ENCODE measurements at places on chromosomes 6 and 20.

DNA sequence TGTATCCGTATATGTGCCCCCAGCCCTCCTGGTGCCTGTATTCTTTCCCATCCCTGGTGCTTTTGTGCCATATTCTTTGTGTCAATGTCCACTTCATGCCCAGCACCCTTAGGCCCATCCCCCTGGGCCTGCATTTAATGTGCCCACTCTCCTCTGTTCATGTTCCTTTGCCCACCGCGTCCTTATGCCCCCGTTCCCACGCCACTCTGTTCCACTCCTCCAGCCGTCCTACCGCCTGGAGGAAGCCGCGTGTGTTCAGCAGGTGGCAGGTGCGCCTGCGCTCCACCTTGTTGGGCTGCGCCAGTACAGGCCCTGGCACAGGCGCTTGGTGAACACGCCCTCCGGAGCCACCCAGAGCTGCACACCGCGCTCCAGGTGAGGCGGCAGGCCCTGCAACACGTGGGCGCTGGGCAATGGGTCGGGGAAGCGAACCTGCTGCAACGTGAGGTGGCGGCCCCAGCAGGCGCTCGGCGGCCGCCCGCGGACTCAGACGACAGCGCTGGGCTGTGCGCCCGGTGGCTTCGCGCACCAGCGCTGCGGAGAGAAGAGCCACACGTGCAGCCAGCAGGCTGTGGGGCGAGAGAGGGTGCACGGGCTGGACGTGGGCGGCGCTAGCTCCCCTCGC lies 4.0 kb upstream of the FOXS1 start:
- DNase-seq: no peak

GRCh38 chr20:53981130-53981529 lies 89.3 kb downstream of the BCAS1 start:
- DNase-seq: no peak

GRCh38 chr20:52473186-52473585 lies 281.6 kb upstream of the ZFP64 start:
- DNase-seq: no peak

DNA sequence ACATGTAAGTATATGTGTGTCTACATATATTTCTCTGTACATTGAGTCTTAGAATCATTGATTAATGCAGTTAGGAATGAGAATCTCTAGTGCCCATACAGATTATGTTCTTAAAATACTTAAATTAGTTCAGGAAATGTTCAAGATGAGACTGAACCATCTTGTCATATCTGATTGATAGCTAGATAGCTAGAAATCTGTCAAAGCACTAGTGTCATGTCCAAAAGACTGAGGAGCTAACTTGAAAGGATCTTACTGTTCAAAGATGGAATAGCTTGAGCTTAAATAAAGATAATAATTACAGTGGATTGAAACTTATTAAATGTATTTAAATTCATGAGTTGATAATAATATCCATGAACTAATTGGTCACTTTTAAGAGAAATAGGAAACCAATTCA lies 191.7 kb upstream of the TCF21 start:
- DNase-seq: no peak

DNA sequence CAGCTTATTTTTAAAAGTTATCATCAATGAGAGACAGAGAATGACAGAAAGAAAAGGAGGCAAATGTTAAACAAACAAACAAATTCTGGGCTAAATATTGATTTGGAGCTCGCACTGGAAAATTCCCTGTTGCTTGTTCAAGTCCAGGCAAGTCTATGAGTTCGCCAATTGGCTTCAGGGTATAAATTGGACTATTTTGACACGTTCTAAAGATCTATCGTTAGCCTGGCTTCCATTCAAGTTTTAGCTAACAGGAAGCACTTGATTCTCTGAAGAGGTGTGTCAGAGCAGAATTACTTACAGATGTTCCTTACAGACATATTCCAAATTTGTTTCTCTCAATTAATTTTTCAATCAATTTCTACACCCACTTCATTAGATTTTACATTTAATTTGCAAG lies 15.8 kb upstream of the RFPL4B start:
- no peak for DNase-seq

GRCh38 chr6:22437665-22438064 lies 131.7 kb upstream of the HDGFL1 start:
- DNase-seq: no peak

DNA sequence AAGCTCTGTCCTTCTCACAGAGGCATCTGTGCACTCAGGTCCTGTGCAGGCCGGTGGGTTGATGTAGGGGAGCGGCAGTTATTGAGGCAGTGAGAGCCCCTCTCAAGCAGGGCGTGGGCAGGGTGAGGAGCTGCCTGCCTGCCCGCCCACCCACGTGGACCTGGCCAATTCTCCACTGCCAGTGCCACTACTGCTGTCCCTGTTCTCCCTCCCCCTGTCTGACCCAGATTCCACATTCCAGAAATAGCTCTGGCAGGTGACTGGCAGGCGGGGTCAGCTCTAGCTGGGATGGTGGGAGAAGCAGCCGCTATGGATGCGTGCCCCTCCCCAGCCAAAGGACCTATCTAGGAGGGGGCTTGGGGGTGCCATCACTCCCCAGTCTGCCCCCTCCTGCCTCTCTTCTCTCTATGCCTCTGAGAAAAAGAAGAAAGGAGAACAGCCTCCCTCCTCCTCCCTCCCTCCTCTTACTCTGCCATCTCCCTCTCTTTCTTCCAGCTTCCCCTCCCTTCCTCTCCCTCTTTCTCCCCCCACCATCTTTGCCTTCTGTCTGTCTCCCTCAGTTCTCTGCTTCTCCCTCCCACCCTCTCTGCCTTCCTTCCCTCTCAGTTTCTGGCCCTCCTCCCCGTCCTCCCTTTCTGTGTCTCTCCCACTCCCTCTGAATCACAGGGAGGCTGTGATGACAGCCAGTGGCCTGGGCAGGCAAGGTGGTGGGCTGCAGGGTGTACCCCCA lies 86.5 kb upstream of the MYL9 start:
- DNase-seq: no peak

DNA sequence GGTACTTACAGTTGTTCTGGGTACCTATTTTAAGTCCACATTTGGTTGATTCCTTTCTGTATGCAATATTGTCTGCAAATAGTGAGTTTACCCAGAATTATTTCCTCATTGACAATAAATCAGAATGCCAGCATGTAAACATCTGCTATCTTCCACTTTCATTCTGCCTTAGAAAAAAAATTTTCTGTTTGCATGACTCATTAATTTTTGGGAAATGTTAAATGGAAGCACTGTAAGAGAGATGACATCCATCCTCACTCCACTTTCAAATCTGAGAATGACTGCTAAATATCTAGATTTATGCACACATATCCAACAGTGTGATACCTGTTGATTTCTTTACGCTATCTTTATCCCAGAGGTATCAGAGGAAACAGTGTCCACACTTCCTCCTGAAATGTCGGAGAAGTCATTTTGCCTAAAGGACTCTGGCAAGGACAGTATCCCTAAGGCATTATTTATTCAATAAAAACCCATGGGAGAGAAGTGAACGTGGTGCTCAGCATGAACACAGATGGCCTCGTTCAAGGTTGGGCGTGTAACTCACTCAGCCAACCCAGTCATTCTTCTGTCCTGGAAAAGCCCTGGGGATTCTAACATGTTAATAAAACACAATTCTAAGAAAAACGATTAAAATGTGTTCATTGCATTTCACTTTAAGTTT lies 780.9 kb downstream of the QKI start:
- no peak for DNase-seq

DNA sequence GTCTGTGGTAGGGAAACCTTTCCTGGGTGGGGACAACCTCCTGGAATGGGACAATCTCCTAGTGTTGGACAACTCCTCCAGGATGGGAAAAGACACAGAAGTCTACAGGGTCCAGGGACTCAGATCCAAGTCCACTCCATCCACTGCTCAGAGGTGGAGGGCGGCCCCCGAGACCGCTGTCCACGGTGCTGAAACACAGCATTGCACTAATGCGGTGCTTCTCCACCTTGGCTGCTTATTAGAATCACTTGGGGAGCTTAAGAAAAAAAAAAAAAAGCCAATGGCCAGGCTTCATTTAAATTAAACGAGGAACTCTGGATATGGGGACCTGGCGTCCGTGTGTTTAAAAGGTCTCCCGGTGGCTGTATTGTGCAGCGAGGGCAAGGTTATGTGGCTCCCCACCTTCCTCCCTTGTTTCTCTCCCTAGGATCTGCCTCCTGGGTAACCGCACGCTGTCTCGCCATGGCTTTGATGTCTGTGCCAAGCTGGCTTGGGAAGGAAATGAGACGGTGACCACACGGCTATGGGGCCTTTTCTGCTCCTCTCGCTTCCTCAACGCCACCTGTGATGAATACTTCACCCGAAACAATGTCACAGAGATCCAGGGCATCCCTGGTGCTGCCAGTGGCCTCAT lies 12.0 kb downstream of the SLC12A5 start:
- no peak for DNase-seq

DNA sequence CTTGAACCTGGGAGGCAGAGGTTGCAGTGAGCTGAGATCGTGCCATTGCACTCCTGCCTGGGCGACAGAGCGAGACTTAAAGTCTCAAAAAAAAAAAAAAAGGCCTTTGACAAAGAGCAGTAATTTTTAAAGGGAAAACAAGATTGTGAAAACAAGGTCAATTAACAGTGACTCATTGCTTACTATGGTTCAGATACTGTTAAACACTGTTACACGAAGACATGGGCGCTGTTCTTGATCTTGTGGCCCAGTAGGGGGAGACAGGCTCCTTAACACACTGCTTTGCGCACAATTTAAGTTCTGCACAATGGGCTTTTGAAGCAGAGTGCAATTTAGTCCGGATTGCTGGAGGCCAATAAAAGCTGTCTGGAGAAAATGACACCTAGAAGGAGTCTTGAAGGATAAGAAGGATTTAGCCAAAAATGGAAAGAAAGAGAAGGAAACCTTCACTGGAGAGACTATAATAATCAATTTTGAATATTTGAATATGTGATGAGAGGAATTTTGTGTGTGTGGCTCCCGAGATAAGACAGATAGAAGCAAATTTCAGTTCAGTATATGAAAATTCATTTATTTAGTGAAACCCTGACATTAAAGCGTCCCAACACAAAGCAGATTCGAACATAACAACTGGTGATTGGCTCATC lies 6.0 kb upstream of the LATS1 start:
- DNase-seq: no peak

- DNase-seq: no peak
Measured at GRCh38 chr20:9099372-9099771, 30.5 kb downstream of the PLCB4 start.

DNA sequence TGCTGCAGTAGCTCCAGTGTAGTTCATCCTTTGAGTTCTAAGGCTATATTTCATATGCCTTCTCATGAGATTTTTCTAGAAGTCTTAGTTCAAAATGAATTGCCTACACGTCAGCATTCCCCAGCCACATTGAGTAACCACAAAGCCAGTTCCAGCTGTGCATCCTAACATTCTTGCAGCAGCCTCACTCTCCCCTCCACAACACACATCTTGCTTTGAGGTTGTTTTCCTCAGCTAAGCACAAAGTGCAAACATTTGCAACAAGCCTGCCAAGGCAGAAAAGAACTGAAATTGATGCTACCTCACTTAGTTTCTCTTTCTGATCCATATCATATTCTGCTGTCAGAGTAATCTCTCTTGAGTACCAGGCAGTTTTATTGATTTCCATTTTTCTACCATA lies 160.7 kb upstream of the KCNQ5 start:
- DNase-seq: no peak

DNA sequence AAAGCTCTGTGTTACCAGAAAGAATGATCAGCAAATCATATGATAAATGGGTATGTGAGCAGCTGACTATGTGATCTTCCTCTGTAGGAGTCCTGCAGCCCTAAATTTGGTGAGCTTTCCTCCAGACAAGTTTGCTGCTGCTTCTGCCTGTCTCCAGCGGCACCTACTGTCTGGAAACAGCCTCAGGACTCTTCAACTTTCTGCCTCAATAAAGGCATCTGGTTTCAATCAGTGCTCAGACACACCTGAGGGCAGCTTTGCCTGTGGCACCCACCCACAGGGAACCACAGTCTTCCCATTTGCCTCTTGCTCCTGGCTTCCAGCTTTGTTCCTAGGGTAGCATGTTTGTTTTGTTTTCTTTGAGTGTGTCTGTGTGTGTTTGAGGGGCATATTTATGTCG lies 727.9 kb upstream of the MAN1A1 start:
- no peak for DNase-seq

DNA sequence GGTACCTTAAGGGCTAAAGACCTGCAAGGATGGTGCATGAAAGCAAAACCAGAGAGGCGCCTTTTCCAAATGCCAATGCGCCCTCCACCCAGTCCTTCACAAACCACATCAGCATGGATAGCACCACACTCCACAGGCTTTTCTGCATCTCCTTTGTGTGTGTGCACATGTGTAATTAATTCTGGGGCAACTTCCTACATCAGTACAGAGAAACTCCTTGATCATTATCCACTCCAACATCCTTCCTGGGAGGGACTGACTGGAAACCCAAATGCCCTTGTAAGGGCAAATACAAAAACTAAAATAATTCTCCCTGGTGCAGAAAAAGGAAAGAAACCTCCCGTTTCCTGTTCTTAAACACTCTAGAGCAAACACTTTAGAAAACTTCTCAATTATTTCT lies 10.8 kb downstream of the SLC52A3 start:
- no peak for DNase-seq

DNA sequence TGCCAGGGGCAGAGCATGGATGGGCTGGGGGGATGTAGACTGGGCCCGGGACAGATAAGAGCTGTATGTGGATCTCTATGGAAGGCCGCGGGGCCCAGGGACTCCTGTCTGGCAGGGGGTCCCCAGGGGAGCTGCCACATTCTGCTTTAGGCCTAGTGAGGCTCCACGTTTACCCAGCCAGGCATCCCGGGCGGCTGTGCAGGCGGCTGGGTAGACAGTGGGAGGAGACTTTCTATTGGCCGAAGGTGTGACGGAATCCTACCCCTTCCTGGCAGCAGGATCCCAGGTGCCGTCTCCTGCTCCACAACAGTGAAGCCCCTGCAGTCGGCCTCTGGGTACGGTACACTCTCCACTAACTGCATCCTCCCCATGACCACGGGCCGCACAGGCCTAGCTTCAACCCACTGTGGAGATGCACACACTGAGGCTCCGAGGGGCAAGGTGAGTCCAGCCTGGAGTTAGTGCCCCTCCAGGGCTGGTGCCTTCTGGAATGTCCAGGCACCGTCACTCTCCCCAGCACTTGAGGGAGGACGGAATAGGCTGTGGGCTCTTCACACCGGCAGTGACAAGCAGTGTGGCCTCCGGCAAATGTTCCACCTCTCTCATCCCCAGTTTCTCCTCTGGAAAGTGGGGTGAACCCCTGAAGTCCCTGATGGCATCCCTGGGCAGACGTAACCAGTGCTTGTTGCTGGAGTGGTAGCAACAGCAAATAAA lies 36.8 kb upstream of the ZBP1 start:
- no peak for DNase-seq

GRCh38 chr6:98212468-98212867 lies 621.9 kb upstream of the POU3F2 start:
- DNase-seq: no peak
